ENCODE measurements at places on chromosomes 2 and 18. TPM values are rescaled to one million over a fixed set of nuclear protein-coding genes. Genes with fewer than 3 reads are reported as not detected.

Gene MROH2A
- not detected for total RNA-seq

Gene MAP3K19
- not detected for total RNA-seq

Gene MAB21L4
- total RNA-seq, result 0.21 TPM

Gene CHST10
- 22.0 TPM for total RNA-seq

Gene SP5
- total RNA-seq, result 0.64 TPM

Gene SERPINB13
- total RNA-seq, result not detected

Gene CAPN14
- total RNA-seq, result 0.05 TPM

Gene TWIST2
- 4.2 TPM for total RNA-seq

Gene CRYGD
- total RNA-seq, result not detected

Gene SH2D6
- total RNA-seq, result 3.3 TPM

Gene PDIA6
- total RNA-seq, result 271 TPM

Gene WNT6
- total RNA-seq, result 8.1 TPM

Gene KCNG2
- total RNA-seq, result not detected

Gene SLC8A1
- 0.59 TPM for total RNA-seq

Gene VWA3B
- not detected for total RNA-seq

Gene KYNU
- total RNA-seq, result not detected

Gene DSG1
- total RNA-seq, result not detected

Gene LINC00305
- total RNA-seq, result not detected

Gene WBP1
- 67.6 TPM for total RNA-seq

Gene NAT8
- total RNA-seq, result not detected

Gene ITPRIPL1
- 12.2 TPM for total RNA-seq

Gene ACMSD
- not detected for total RNA-seq

Gene CCDC68
- total RNA-seq, result 0.41 TPM

Gene EGR4
- 0.08 TPM for total RNA-seq

Gene CFC1
- total RNA-seq, result not detected

Gene EML4
- total RNA-seq, result 107 TPM

Gene CXCR1
- total RNA-seq, result not detected

Gene ANTXR1
- 132 TPM for total RNA-seq

Gene ACADL
- total RNA-seq, result not detected

Gene PLA2R1
- 5.7 TPM for total RNA-seq

Gene MAPK4
- total RNA-seq, result not detected

Gene PLGLB1
- total RNA-seq, result 1.4 TPM

Gene TXNDC2
- total RNA-seq, result 0.90 TPM

Gene C2orf72
- total RNA-seq, result 3.2 TPM

Gene EIPR1
- 26.7 TPM for total RNA-seq

Gene NMUR1
- total RNA-seq, result 0.28 TPM
